ENCODE measurements at places on chromosomes 13 and 19.

- no peak for DNase-seq
These were observed 486 bp downstream of the ZNF808 start for GRCh38 chr19:52527956-52528351.

DNA sequence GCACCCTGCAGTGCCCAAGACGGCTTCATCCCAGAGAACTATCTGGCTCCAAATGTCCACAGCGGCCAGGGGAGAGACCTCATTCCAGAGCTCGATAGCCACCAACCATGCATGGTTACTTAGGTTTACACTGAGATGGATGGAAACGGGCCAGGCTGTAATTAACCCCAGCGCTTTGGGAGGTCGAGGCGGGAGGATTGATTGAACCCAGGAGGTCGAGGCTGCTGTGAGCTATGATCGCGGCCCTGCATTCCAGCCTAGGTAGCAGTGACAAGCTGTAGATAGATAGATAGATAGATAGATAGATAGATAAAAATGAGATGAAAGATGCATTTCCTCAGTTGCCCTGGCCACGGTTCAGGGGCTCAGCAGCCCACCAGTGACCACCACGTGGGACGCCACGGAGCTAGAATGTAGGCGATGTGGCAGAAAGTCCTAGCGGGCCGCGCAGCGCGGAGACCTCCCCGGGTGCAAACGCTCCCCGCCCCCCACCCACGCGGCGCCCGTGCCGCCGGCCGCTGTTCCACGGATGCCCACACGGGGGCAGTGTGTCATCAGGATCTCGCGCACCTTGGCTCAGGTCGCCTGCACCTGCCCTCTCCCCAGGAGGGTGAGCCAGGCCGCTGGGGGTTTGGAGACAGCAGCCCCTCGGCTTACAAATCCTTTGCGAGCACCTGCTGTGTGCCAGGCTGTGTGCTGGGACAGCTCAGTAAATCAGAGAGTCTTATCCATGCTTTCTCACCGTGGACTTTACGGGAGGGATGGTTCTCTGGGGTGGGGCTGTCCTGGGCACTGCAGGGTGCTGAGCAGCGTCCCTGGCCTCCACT is 13.5 kb upstream of the TLE5 start:
- DNase-seq: peak; percentile 81

GRCh38 chr19:20413705-20414104 is 151.9 kb downstream of the ZNF737 start:
- no peak for DNase-seq

- no peak for DNase-seq
These were observed 302.2 kb downstream of the EFNB2 start for GRCh38 chr13:106233134-106233735.

GRCh38 chr19:13896227-13896626 is 9.7 kb downstream of the BRME1 start:
- no peak for DNase-seq

- DNase-seq: no peak
These were observed 164.9 kb downstream of the ZIC5 start for GRCh38 chr13:99806671-99807070.

DNA sequence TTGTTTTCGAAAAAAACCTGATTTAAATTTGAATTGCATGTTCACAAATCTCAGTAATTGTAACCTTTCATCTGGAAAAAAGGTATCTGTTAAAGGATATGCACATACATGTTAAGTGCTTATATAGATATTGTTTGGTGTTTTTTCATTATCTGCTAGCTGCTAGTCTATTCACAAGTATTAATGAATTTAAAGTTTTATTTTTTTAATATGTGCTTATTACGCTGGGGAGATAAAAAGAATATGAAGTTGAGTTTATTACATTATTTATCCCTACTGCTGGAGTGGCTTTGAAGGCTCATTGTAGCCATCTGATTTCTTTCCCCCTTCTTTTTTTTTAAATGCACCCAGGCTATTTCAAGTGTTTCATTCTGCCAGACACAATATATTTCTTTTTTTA is 3.9 kb upstream of the MAB21L1 start:
- no peak for DNase-seq

DNA sequence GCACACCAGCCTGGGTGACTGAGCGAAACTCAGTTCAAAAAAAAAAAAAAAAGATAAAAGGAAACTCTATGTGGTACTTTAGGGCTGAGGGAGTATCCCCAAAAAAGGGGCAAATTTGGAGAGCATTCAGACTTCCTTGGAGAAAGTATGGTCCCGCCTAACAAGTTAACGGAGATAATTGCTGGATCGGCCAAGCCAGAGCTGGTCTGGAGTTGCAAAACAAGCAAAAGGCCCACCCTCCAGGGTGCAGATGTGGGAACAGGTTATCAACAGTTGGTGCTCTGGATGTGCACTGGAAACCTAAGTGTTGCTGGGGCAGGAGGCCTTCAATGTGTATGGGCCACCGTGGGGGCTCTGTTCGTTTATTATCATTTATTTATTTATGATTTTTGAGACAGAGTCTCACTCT is 2.8 kb downstream of the IQCN start:
- no peak for DNase-seq

GRCh38 chr13:30466841-30467252 is 1.1 kb upstream of the HMGB1 start:
- no peak for DNase-seq

GRCh38 chr13:20424949-20425348 is 100.7 kb downstream of the CRYL1 start:
- DNase-seq: no peak

- no peak for DNase-seq
These were observed 31.2 kb upstream of the LRRC4B start for GRCh38 chr19:50599427-50599826.

DNA sequence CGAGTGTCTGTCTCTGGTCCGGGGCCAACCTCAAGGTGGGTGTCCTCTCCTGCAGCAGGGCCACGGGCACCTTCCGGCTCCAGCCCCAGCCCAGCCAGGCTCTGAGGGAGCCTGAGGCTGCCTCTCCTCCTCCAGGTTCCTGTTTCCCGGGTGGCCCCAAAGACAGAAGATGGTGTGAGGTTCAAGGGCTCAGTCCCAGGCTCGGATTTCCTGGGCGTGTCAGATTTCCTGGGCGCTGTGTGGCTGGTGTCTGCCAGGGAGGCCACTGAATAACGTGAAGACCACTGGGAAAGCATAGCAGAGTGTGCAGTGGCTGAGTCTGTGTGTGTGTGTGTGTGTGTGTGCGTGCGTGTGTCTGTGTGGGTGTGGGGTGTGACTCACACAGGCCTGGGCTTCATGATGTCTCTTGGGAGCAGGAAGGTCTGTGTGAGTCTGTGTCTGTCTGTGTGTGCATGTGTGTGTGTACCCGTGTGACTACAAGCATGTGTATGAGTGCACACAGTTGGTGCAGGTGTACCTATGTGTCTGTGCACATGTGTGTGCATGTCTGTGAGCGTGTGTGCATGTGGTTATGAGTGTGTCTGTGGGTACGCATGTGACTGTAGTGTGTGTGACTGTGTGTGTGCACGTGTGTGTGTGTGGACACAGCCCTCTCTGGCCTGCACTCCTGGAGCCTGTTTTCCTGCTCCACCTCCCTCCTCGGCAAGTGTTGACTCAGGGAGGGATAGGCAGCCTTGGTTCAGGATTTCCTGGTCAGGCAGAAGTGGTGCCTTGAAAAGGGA is 28.3 kb downstream of the CEBPA start:
- no peak for DNase-seq

GRCh38 chr19:9565900-9566705 is 18.2 kb downstream of the ZNF121 start:
- no peak for DNase-seq

DNA sequence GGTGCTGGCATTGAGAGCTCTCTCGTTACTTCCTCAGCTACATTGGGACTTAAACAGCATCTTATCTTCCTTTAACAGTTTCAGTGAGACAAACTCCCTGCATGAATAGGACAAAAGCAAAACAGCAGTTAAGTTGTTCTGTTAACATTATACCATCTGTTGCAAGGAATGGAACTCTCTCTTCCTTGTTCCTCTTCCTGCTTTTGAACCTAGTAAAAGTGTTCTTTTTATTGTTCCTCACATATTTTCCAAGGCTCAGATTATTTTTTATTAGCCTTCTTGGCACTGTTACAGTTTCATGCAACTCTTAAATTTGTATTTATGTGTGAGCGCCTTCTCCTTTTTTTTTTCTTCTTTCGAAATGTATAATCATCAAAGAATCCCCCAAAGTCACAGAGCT is 202.6 kb upstream of the UFM1 start:
- no peak for DNase-seq

DNA sequence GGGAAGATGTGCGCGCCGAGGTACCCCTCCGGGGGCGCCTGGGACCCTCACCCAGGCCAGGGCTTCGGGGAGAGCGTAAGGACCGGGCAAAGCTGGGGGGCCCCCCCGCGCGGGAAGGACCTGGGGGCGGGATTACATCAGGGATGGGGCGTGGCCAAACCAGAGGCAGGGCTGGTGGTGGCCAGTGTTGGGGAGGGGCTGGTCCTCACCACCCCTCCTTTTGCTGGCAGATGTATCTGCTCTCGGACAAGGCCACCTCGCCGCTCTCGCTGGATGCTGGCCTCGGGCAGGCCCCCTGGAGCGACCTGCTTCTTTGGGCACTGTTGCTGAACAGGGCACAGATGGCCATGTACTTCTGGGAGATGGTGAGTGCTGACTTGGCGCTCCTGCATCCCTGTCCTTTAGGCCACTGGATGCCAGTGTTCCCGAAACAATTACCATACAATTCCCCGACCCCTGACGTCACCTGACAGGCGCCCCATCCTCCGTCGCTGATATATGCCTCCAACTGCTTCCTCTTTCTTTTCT is 25.3 kb downstream of the TRPM4 start:
- no peak for DNase-seq

DNA sequence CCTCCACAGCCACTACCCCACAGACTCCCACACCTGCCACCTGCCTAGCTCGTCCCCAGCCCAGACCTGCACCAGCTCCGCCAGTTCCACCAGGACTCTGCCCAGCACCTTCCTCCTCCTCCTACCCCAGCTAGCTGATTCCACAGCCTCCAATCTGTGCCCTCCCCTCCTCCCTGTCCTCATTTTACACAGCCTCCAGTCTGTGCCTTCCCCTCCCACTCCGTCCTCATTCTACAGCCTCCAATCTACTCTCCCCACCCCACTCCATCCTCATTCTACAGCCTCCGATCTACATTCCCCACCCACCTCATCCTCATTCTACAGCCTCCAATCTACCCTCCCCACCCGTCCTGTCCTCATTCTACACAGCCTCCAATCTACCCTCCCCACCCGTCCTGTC is 7.3 kb downstream of the MYDGF start:
- DNase-seq: no peak

DNA sequence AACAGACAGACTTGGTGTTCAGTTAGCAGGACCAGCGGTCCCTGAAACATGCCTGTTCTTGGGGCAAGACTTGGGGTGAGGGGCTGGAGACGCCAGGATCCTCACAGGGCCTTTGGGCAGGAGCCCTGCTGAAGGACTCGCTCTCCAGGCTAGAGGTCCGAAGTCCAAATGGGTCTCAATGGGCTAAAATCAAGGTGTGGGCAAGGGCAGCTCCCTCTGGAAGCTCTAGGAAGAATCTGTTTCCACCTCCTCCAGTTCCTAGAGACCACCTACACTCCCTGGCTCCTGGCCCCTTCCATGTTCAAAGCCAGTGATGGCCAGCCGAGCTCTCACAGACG is 111.3 kb downstream of the TUBA3C start:
- no peak for DNase-seq

DNA sequence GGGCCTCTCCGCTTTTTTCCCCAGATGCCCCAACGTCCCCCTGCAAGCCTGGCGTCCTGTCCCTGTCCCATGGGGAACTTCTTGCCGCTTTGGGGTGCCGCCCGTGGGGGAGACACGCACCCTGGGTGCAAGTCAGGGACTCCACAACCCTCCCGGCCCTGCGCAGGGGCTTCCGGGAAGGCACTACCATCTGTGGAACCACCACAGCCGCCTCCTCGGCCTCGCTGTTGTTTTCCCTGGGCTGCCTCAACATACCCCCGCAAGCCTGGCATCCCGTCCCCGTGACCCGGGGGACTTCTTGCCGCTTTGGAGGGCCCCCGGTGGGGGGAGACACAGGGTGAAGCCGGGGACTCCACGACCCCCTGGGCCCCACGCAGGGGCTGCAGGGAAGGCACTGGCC is 238.4 kb downstream of the TUBA3C start:
- DNase-seq: no peak

- DNase-seq: no peak
These were observed 35.0 kb downstream of the B3GLCT start for GRCh38 chr13:31234729-31235128.

DNA sequence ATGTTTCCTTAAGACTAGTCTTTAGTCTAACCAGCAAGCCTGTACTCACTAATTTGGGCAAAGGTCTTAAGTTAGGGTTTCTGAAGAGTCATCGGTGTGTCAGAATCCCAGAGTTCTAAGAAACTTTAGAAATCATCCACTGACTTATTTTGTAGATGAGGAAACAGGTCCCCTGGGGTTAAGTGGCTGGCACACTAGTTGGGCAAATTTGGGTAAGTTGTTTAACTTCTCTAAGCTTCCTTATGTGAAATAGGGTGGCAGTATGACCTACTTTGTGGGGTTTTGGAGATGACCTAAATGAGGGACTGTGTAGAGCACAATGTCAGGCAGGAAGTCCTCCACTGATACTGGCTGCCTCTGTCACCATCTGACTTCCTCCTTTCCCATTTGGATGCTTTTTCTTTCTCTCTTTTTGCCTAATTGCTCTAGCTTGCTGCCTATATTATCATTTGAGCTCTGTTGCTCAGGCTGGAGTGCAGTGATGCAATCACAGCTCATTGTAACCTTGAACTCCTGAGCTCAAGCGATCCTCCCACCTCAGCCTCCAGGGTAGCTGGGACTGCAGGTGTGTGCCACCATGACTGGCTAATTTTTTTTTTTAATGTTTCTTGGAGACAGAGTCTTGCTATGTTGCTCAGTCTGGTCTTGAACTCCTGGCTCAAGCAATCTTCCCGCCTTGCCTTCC is 2.3 kb downstream of the ADGRE3 start:
- DNase-seq: no peak

GRCh38 chr13:51768378-51768921 is 35.5 kb downstream of the DHRS12 start:
- DNase-seq: no peak

DNA sequence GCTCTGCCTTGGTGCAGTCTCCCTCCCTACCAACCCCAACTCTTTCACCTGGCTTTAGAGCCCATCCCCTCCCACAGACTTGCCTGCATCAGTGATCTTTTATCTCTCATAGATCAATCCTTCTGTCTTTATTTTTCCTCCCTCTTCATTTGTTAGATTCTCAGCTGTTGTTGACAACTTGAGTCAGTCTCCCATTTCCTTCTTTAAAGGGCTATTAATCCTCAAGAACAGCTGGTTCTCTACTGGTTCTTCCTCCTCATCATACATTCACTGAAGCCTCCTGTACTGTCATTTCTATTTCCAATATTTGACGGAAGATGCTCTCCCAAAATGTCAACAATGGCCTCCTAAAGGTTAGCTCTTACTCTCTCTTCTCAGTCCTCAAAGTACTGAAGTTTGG is 408.2 kb downstream of the TBC1D4 start:
- DNase-seq: no peak

DNA sequence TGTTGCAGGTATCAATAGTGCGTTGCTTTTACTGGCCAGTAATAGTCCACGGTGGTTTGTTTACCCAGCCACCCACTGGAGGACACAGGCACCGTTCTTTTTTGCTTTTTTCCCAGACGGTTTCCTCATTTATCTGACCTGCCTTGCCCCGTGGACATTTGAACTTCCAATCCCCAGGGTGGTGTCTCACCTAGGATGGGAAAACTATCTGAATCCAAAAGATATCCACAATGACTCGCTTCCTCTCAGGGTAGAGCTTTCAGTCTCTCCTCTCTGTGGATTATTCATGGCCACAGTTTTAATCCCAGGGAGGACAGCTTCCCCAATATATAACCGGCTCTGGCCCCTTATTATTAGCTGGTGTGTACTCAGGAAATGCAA is 170.8 kb downstream of the FOXO1 start:
- no peak for DNase-seq

GRCh38 chr13:29805994-29806979 is 44.1 kb downstream of the UBL3 start:
- DNase-seq: no peak
